GM13977 (cell line): ENCODE measurements at places on chromosomes 2 and 18.

- no peak for DNase-seq
Observed at GRCh38 chr2:236823041-236823629, 253.5 kb downstream of the ACKR3 start.

GRCh38 chr2:22628221-22628620 is 756.8 kb upstream of the KLHL29 start:
- no peak for DNase-seq

GRCh38 chr2:231640241-231640640 is 47.6 kb downstream of the TEX44 start:
- no peak for DNase-seq

GRCh38 chr2:187939180-187939579 is 352.5 kb upstream of the GULP1 start:
- DNase-seq, result no peak

DNA sequence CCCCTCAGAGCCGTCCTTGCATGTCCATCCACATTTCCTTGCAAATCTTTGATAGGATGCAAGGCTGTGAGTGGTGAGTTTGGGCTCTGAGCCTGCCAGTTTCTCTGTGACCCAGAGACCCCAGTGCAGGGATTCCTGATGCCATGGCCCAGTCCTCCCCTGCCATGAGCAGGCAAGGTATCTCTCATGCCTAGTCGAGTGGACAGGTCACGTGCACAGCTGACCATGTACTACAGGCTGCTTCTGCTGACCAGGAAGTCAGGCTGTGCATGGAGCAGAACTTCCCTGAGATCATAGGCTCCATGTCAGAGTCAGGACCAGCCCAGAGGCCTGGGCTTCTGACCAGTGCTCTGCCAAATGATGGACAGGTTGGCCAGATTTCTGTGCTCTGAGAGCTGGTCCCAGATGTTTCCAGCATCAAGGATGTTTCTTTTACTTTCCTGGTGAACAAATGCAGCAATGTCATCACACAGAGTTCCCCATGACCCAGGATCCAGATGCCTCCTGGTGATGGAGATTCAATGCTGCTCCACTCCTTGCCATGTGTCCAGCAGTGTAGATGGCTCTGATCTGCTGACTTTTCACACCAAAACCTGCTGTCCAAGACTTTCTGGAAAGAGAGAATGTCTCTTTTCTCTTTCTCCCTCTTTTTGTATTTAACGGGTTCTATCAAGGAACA is 321.6 kb upstream of the HS6ST1 start:
- DNase-seq, result no peak

DNA sequence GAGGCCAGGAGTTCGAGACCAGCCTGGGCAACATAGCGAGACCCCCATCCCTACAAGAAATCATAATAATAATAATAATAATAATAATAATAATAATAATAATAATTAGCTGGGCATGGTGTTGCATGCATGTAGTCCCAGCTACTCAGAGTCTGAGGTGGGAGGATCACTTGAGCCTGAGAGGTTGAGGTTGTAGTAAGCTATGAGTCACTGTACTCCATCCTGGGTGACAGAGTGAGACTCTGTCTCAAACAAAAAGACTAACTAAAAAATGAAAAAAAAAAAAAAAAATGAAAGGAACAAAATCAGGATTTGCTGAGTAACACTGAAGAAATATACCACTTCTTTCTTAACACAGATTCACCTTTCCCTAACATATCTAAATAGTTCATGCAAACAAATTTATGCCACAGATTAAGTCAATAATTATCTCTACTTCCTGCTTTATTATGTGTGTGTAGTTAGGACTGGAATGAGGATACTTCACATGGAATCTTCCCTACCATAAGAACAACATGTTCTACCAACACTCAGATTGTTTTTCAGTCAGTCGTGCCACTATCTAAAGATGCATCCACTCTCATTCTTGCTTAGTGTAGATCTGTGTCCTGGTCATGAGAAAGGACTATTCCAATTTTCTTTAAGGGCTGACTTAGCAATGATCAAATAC is 928.7 kb downstream of the SLC4A3 start:
- DNase-seq, result no peak

DNA sequence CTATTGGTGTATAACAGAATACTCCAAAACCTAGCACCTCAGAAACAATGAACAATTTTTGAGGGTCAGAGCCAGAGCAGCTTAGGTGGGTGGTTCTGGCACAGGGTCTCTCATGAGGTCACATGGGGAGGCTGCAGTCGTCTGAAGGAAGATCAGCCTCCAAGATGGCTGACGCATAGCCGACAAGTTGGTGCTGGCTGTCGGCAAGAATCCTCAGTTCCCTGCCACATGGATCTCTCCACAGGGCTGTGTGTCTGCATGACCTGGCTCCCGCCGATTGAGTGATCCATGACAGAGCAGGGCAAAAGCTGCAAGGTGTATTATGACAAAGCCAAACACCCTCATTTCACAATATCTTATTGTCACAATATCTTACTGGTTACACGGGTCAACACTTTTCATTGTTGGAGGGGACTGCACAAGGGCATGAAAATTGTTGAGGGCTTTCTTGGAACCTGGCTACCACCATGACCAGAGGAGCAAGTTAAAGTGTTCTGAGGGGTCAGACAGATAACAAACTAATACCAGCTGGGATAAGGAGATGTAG is 4.2 kb downstream of the MYL12B start:
- no peak for DNase-seq

- DNase-seq, result no peak
Observed at GRCh38 chr18:77784759-77785379, 535.2 kb downstream of the GALR1 start.

- no peak for DNase-seq
Observed at GRCh38 chr18:50277942-50278341, 3.4 kb downstream of the MBD1 start.

DNA sequence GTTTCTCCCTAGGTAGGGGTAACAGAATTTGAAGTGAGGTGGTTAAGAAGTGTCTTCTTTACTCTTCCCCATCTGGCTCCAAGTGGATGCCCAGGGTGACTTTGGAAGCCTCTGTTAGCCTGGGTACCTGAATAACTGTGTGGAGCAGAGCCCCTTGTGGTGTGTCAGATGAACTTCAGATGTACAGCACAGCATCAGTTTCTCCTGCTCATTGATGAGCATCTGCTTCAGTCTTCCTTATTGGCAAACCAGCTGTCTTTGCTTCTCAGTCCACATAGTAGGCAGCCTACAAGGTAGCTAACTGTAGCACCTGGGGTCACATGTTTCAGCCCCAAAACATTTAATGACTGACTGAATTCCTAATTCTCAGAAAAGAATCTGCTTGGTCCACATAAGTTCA is 56.2 kb upstream of the ATP8B1 start:
- peak; percentile 28 for DNase-seq

- no peak for DNase-seq
Observed at GRCh38 chr2:181334158-181334826, 122.9 kb upstream of the ITGA4 start.

- no peak for DNase-seq
Observed at GRCh38 chr2:114068438-114068837, 178.5 kb downstream of the ACTR3 start.

DNA sequence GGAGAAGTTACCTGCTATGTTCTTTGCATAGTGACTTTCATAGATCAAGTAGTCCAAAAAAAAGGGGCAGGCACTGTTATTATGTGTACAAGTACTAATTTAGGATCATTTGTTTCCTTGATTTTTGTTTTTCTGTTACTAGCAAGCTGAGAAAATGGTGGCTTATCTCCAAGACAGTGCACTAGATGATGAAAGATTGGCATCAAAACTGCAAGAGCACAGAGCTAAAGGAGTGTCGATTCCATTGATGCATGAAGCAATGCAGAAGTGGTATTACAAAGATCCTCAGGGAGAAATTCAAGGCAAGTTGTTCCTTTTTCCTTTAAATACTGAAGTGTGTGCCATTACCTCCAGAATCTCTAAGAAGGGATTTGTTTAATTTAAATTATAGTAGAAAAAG is 19.6 kb upstream of the KCNJ13 start:
- no peak for DNase-seq

GRCh38 chr18:926946-927345 is 22.3 kb downstream of the ADCYAP1 start:
- DNase-seq, result no peak

DNA sequence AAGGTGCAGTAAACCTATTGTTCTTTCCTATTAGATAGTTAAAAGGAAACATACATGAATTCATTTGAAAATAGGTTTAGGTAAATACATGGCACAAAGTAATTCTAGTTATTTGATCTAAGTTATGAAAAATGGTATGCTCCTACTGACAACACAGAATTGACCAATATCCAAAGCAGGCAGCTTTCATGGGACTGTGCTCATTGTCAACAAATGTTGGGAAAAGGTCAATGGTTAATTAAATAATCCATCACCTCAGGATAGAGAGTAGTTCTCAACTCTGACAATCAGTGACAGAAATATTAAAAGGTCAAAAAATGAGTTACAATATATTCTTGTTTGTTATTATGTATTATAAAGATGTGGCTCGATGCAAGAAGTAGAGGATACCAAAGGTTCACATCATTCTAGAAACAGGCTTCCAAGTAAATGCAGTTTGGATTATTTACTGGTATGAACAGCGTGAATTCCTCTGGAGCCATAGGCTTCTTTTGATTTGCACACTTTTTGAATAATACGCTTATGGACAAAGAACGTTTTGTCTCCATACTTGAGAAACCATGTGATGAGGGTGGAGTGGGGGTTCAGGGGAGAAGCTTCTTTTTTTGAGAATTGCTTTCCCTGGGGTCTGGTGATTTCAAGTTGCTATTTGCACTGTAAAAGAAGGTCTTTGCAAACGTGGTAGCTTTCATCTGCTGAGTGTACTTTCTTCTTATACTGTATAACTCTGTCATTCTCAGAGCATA is 422.0 kb upstream of the ZEB2 start:
- no peak for DNase-seq
